ENCODE measurements at places on chromosomes 1 and 21.

DNA sequence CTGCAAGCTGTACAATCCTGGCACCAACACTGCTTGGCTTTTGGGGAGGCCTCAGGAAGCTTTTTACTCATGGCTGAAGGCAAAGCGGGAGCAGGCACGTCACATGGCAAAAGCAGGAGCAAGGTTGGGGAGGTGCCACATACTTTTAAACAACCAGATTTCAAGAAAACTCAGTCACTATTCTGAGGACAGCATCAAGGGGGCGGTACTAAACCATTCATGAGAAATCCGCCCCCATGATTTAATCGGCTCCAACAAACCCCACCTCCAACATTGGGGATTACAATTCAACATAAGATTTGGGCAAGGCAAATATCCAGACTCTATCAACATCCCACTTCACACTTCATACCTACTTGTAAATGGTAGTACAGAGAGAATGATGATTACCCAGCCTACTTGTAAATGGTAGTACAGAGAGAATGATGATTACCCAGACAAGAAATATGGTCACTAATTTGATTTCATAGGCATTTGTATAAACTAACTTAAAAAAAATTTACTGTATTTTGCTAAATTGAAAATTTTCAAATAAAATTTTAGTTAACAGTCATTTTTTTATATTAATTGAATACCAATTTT lies 24.9 kb downstream of the ATP5PF start:
- DNase-seq = no peak

DNA sequence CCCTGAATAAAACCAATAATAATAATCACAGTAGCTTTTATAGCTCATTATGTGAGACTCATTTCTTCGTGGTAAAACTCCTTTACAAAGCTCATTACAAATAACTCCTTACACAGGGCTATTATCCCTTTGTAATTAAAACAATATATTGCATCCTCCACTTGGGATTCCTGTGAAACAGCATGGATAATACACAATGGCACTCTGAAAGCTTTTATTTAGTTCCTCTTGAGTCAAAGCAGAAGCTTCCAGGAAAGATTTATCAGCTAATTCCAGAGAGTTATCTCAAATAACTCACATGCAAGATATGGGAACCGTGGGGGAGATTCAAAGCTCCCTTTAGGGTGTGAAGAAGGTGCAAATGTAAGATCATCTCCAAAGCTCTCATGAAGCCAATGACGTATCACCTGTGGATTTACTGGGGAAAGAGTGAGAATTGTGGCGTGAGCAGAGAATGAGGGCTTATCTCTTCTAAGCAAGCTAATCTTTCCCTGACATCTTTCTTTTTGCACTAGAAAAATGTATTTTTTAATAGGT lies 60.4 kb upstream of the GJA5 start:
- DNase-seq = no peak

DNA sequence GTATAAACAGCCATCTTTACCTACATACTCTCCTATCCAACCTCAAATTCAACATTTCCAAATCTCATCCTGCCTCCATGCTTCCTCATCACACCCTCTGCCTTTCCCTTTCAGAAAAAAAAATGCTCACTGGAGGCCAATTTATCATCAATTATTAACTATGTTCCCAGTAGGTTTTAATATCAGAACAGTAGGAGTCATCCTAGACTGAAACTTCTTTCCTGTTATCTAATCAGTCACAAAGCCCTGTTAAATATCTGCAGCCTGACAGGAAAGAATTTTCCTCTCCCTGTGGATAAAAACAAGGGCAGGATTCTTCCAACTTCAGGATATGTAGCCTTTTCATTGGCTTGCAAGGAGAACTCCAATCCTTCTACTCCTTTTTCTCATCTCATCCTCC lies 28.4 kb downstream of the EGLN1 start:
- no peak for DNase-seq

DNA sequence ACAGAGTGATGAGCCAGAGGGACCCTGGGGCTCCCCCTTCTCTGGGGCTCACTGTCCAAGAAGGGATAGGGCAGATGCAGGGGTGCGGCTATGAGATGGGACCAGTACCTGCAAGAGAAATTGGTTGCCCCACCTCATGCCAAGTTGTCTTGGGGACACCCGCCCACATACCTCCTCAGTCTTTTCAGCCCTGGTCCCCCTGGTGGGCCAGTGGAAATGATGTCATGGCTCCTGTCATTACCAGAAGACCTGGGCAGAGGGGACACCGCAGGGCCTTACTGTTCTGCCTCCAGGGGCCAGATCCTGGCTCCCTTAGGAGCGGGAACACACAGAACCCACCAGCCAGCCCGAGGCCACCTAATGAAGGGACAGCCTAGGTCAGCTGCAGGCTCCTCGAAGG lies 63.2 kb downstream of the CDK18 start:
- DNase-seq = no peak

- no peak for DNase-seq
Measured at GRCh38 chr1:22442212-22442894, 9.3 kb upstream of the ZBTB40 start.

DNA sequence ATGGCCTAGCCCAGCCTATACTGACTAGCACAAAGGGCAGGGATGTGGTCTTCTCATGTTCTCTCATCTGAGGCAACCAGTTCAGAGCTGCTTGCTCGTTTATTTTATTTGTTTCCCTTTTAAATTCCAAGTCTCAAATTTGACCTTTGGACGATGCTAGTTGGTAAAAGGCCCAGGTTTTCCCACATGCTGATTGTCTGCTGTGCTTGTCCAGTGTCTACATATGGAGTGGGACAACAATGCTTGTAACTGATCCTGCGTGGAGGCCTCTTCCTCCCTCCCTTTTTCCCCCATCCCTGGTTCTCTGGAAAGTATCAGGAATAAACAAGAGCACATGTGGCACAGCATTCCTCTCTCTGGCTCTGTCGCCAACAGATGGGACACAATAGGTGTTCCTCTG lies 34.0 kb upstream of the BEND5 start:
- no peak for DNase-seq

DNA sequence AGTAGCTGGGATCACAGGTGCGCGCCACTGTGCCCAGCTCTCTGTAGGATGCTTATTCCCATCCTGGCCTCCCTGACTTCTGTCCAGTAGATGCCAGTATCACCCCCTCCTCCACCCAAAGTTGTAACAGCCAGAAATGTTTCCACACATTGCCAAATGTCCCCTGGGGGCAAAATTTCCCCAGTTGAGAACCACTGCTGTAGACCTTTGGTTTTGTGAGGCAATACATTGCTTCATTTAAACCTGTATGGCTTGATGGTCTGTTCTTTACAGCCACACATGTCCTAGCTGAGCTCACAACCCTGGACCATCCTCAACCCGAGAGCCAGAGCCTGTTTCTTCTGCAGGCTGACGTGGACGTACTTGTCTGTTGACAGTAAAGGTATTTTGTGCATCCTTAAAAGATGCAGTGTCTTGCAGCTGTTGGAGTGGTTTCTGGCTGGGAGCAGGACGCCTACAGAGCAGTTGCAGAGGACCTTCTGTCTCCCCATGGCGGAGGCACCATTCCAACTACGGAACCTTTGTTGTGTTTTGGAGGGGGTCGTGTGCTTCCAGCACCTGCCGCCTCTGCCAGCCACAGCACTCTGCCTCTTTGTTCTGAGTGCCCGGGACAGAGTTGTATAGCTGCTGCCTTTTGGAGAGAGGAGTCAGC lies 26.6 kb downstream of the DOP1B start:
- DNase-seq = no peak

DNA sequence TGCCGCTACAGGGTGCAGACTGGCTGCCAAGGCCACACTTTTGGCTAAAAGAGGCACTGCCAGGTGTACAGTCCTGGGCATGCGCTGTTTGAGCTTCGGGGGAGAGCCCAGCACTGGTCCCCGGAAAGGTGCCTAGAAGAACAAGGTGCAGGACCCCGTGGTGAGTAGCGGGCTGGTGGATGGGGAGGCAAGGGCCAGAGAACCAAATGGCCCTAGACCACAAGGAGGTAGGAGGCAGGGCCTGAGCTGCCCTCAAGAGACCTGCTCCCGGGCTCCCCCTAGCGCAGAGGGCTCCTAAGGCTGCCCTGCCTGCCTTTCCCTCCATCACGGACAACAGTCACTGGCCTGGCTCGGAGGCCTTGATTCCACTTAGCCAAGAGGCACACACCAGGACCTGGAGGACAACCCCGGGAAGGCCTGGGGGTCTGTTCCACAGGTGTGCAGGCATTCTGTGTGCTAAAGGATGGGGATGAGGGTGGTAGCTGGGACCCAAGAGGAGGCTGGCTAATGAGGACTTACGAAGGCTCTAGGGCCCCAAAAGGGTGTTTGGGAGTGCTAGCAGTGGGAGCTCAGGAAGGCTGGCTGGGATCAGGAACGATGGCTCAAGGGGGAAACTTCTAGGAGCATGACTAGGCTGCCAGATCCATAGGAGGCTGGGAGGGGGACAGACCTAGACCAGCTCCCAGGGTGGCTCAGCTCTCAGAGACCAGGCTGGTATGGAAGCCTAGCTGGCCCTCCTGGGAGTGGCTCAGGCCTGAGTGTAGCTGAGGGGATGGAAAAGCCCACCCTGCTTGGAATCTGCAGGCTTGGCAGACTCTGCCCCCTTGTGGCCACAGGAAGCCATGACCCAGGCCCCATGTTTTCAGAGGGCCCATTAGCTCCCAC lies 742 bp downstream of the ARTN start:
- DNase-seq = peak; percentile 38

GRCh38 chr1:201499795-201500669 lies 6.9 kb downstream of the CSRP1 start:
- no peak for DNase-seq

DNA sequence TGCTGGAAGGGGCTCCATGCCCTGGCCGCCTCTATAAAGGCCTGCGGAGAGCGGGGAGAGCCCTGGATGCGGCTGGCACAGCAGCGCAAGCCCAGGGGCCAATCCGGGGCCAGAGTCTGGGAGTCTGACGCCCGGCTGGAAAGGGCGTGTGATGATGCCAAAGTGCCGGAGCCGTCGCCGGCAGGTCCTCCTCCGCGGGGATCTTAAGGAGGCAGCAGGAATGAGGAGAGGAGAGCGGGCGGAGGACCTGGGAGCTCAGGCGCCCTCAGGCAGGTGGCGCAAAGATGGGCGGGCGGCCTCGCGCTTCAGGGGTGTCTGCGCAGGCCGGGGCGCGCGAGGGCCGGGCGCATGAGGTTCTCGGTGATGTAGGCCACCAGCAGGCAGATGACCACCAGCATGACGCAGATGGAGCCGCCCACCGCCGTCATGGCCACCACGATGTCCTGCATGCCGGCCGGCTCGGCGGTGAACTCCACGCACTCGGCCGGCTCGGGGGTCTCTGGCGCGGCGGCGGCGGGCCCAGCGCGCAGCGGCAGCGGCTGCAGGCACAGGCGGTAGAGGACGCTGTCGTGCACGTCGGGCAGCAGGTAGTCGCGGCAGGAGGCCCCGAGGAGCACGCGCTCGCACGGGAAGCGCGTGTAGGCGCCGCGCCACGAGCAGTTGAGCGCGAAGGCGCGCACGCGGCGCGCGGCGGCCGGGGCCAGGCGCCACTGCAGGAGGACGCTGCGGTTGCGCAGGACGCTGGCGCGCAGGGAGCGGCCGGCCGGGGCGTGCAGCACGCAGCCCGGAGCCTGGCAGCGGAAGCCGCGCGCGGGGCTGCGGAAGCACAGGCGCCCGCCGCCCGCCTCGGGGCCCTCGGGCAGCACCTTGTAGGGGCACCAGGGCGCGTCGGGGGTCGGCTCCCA lies 653 bp downstream of the FNDC10 start:
- no peak for DNase-seq

- DNase-seq = no peak
Measured at GRCh38 chr1:145960468-145961108, 2.8 kb upstream of the LIX1L start.

GRCh38 chr21:44878053-44878982 lies 4.8 kb upstream of the PTTG1IP start:
- DNase-seq = no peak

DNA sequence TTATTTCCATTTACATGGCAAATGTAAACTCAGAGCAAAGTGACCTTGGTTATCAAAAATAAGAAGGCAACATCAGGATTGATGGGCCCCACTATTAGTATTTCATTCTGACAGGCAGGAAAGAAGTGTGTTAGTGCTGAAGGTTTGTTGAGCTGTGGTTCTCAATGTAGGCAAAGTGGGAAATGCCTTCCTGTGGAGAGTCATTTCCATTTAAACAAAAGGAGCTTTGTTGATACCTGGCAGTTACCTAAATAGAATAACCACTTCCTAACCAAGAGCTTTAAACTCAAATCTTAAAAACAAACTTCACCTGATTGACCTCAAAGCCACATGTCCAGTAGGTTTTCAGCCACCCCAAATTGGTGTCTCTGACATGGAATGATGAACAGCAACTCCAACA lies 579.9 kb upstream of the BEND5 start:
- DNase-seq = no peak

DNA sequence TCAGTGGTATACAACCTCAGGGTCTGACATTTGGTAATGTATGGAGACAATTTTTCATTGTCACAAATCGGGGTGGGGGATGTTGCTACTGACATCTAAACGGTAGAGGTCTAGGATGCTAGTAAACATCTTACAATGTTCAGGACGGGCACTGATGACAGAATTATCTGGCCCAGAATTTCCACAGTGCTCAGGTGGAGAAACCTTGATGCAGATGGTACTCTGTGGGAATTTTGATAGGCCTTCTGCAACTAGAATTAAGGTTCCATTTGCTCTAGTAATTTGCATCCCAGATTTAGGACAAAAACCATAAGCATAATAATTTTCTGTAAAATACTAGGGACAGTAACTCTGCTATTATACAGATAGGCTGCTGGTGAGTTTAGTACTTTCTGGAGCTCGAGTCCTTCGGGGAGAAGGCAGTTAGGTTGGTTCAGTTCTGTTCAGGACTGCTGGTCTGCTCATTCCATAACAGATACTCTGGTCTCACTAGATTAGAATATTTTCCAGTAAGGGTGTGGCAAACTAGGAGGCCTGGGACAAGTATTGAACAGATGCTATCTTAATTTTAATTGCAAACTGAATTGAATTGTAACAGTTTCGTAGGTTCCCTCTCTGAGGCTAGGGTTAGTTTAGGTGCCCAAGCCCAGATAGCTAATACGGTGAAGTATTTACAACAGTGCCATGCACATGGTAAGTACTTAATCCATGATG lies 11.4 kb downstream of the METTL13 start:
- DNase-seq = no peak

DNA sequence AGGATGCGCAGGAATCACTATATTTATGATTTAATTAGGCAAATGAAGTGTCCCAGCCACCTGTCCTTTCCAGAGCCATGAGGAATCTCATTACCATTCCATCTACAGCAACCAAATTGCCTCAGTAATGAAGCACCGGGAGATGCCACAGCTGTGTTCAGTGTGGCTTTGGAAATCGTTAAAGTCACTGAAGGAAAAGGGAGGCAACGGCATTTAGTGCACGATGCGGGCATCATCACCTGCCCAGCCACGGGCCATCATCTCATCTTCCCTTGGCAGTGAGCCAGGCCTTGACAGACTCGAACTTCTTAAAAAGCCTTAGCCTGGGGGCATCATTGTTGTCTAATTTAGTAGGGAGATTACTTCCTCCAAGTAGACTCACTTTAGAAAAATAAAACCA lies 67.8 kb downstream of the CNIH3 start:
- no peak for DNase-seq

Measured in activated naive CD4-positive, alpha-beta T cell (primary cell).